ENCODE measurements at places on chromosomes 11 and 22.

GRCh38 chr11:82462608-82463242 is 270.9 kb downstream of the FAM181B start:
- no peak for DNase-seq

DNA sequence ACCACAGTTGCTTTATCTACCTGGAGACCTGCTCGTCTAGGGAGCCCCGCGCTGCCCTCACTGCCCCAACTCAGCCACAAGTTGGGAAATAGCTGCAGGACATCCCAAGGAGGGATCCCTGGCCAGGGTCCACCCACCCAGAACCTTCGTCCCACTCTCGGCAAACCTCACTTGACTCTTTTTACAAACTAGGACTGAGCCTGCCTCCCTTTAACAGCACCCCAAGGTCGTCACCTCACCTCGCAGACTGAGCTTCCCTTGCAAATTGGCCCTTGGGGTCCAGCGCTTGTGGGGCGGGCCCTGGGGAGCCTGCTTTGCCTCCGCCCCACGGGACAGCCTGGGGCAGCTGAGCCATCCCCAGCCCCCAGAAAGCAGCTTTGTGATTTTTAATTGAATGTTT is 1505.8 kb downstream of the TBC1D22A start:
- DNase-seq: no peak

DNA sequence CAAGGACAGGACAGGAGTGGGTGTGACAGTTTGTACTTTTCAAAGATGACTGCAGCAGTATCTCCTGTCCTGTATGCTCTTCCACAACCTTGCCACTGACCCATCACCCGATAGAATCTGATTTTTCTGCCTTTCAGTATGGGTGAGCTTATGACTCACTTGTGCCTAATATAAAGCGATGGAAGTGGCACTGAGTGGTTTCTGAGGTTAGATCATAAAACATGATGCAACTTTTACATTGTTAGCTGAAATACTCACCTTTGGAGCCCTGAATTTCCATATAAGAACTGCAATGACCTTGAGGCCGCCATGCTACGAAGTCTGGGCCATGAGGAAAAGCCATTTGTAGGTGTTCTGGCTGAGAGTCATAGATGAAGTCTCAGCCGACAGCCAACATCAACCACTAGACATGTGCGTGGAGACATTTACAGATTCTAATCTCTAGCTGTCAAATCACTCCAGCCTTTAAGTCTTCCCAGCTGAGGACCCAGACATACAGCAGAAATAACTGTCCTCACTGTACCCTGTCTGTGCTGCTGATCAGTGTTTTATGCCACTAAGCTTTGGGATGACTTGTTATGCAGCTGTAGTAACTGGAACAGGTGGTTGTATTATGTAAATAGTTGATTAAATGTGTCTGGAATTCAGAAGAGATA is 105.9 kb upstream of the ARHGAP20 start:
- DNase-seq: no peak

GRCh38 chr11:116457336-116458007 is 315.3 kb downstream of the BUD13 start:
- no peak for DNase-seq

DNA sequence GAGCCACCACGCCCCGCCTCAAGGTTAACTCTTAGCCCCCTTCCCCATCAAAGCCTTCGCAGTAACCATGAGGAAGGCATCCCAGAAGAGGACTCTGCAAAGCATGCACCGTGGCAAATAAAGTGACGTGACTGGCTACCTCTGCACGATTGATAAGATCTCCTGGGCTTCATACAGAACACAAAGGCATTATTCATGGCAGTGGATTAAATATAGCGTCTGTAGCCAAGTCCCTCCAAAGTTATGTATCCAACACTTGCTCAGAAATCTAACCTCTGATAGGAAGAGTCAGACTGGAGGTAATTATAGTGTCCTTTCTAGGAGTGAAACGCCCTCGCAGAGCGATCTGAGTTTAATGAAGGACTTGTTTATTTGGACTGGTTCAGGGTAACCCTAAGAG is 22.4 kb downstream of the CPT1A start:
- DNase-seq: no peak

DNA sequence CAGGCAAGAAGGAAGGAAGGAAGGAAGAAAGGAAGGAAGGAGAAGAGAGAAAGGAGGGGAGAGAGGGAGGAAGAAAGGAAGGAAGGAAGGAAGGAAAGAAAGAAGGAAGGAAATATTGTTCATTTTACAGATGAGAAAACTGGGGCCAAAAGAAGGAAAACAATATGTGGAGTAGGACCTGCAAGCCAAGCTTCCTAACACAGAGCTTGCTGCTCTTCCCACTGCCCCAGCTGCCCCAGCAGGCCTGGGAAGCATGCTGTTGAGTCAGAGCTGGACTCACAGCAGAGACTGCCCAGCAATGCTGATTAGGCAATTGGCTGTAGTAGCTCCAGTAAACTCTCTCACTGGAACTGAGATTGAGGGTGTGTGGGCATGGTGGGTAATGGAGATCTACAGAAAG is 42.6 kb upstream of the SMCO4 start:
- peak; percentile 71 for DNase-seq

GRCh38 chr11:67099831-67100324 is 19.2 kb upstream of the KDM2A start:
- DNase-seq: no peak

DNA sequence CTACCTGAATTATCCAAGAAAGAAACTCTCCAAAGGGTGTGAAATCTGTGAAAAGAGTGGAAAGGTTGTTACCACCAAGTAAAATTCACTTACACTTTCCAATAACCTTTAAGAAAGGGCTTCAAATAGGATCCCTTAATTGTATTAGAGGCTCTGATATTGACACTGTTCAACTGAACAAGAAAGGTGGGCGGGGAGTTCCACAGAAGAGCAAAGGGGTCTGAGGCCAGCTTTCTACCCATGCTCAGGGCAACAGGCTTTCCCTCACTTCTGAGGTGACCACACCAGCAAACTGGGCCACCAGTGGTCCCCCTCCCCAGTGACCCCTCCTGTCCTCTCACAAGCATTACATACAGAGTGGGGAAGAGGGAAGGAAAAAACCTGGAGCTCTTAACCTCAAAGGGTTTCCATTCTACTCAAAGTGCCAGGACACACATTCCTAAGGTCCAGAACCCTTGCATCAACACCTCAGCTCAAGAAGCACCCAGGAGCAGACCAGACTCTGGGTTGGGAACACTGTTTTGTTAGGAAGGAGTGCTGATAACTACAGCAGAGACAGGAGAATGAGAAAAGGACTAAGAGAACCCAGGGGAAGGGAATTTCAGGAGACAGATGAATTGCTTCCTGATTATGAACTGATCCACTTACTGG is 71.6 kb upstream of the AKIP1 start:
- DNase-seq: no peak

DNA sequence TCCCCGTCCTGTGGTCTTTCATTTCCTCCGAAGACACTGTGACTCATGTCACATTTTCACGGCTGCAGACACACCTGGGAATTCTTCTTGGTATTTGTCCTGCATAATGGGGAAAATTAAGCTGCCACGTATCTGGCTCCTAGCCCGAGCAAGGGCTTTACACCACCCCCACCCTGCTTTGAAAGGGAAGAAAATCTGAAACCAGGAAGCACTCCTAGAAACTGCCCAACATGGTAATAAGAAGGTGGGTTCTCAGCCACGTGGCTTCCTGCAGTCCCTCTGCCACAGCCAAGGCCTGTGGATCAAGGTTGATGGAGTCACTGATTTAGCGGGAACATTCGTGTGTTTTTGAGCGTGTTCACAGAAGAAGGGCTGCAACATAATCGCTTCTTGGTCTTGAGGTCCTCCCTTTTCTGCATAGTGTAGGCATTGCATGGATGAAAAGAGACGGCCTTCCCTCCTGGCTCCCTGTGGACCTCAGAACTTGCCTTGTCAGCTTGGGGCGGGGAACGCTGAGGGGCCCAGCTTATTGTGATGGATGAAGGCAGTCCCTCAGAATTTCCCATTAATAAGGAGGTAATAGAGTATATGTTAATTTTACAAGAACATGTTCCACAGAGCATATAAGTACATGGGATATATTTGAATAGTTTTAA is 292.0 kb downstream of the NTM start:
- no peak for DNase-seq

DNA sequence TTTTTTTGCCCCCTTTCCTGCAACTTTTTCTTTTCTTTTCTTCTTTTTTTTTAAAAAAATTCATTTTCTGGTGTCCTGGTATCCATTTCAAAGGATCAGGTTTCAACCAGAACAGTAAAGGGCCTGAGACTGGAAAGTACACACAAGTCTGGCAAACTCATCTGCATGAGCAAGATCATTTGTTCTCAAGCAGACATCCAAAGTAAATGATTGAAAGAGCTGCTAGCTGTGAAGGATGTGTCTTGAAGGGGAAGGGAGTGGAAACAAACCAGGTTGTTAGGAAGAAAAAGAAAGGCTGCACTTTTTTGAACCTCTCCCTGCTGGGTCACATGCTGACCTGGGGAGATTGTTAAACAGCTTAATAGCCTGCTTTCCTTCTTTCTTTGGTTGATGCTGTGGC is 5.3 kb downstream of the YAP1 start:
- no peak for DNase-seq

DNA sequence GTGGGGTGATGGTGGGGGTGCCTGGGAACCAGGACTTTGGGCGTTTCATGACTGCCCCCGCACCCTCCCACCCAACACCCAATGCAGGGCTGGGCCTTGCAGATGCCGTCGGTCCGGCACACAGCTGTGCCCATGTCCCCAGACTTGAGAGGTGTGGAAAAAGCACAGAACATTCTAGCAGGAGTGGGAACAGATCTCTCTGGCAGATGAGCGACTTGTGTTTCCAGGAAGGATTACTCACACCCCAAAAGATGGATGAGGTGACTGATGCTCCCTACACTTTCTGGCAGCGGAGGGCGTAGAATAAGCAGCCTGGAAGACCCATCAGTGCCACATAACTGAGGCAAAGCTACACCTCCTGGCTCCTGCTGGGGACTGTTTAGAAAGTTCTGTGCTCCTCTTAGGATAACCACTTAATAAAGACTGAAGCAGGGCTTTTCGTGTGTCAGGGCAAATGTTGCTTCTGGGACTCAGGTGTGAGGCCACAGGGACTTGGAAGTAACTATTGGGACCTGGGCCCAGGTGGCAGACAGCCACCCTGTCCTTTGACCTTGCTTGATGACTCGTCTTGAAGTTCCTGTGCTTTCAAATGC is 24.2 kb downstream of the FBLN1 start:
- no peak for DNase-seq

- DNase-seq: no peak
Measured at GRCh38 chr11:70694371-70694770, 296.0 kb downstream of the CTTN start.

DNA sequence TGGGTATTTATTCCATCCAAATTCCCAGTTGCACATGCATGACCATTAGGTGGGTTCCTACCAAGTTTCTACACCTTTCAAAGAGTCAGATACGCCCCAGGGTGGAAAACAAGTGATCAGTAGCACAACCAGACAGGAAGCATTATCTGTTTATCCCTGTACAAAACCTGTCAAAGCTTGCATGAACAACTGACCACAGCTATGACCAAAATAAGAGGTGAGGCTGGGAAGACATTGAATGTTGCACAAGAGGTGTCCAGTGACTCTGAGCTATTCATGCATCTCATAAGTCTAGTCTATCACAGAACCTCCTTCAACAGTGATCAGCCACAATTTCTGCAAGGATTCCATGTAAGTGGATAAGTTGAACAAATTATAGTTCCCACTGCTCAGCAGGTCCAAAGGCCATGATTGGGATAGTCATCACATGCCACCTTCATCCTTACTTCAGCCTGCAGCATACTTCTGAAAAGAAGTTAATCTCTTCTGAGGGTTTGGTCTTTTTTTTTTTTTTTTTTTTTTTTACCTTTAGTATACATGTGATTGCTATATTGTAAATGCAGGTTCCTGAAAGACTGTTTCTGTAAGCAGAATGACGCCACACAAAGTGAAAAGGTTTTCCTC is 28.0 kb upstream of the TMEM45B start:
- DNase-seq: no peak

DNA sequence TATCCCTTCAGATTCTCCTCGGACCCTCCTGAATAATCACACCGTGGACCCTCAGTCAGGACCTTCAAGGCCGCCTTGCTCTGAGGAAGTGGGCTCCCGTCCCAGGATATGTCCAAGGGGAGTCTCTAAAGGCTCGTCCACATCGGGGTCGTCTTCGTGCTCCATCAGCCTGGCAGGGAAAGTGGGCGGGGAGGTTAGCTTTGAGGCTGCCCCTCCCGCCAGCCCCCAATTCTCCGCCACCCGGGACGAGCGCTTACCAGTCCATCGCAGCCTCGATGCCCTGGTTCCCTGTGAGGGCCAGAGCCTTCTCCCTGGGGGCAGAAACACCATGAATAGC is 472 bp downstream of the UBXN1 start:
- DNase-seq: no peak

GRCh38 chr22:38845004-38845740 is 1.3 kb upstream of the NPTXR start:
- DNase-seq: no peak

DNA sequence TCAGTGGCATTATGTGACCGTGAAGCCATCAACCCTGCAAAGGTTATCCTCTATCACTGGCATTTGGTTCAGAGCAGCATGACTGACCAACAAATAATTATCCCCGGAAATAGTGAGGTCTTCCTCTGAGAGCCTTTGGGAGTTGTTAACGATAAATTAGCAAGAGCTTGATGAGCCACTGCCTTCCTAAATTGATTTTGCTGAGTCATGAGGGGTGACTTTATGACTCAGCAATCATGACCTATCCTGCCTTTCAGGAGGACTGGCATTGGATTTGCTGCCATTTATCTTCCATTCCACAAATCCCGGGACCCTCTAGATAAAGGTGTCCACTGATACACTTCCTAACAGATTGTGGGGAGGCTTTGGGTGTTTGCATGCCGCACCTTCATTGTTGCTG is 80.8 kb upstream of the MTNR1B start:
- DNase-seq: no peak

GRCh38 chr11:17840101-17840548 is 105.5 kb downstream of the KCNC1 start:
- DNase-seq: peak; percentile 48

GRCh38 chr11:35814720-35815305 is 129.0 kb upstream of the LDLRAD3 start:
- DNase-seq: no peak

GRCh38 chr11:60370811-60371298 is 7.5 kb upstream of the MS4A7 start:
- DNase-seq: no peak

DNA sequence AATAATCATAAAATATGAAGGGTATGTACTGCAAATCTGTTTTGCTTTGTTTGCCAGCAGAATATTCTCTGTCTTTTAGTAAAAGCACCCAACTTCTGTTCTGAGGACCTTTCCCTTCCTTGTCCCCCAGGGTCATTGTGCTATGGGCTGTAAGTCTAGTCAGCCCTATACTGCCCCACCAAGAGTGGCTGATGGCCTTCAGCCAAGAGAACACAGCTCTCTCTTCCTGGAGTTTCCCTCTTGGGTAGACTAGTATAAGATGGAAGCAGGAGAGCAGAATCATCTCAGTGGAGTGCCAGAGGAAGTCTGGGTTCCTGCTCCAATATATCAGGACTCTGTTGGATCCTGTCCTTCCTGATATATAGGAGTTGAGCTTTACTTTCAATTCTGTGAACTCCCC is 29.0 kb downstream of the MMP13 start:
- no peak for DNase-seq

- DNase-seq: no peak
Measured at GRCh38 chr11:102280245-102280833, 36.9 kb upstream of the BIRC3 start.

GRCh38 chr11:12207384-12208150 is 97.2 kb downstream of the MICAL2 start:
- DNase-seq: no peak

GRCh38 chr22:21447694-21448402 is 19.3 kb upstream of the TMEM191C start:
- no peak for DNase-seq
